Stimulated activated CD4-positive, alpha-beta T cell treated with anti-CD3 and anti-CD28 coated beads, Interleukin-1b, Interleukin-23, amount 100 ng/mL, for 1 hour (primary cell): ENCODE measurements at places on chromosomes 1 and 21.

DNA sequence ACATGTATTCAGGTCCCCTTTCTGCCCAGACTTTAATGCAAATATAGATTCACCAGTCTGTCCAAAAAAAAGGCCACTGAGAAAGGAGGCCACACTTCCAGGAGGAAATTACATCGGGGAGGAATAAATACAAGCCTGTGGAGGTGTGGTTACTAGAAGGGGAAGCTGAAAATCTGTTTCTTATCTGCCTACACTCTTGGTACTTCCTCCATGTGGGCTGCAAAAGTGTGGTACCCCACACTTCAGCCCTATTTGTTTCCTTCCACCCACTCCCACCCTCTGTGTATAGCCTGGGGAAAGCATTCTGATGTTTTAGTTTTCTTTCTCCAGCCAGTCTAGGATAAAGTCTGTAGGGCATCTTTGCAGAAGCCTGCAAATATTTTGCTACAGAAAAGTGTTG lies 38.4 kb downstream of the UTP25 start:
- no peak for DNase-seq

DNA sequence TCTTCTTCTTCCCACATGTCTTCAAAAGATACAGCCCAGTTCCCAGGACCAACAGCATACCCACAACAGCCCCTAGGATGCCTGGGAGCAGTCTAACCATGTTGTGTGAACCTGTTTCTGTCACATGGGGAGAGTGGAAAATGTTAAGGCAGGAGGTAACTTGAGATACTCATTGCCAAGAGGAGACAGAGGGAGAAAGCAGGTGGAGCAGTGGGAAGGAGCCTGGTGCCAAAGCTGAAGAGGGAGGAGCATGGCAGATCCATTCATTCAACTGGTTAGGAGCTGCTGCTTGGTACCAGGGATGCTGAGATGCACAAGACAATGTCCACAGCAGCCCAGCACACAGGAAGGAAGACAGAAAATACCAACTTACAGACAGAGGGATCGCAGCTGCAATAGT lies 149.8 kb upstream of the ETV3 start:
- no peak for DNase-seq

DNA sequence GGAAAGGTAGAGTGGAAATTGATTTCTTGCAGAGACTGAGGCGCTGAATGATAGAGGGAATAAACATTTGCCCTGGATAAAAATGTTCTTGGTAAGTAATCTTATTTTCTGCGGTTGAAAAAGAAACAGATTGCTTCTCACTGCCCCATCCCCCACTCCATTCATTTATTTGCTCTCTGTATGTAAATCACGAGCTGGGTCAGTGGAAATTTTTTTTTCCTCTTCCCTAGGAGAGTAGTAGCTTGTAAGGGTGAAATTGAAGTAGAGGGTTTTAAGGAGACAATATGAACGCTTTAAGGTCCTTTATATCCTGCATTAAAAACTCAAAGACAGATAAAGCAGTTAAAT lies 1.4 kb upstream of the BRINP3 start:
- no peak for DNase-seq

DNA sequence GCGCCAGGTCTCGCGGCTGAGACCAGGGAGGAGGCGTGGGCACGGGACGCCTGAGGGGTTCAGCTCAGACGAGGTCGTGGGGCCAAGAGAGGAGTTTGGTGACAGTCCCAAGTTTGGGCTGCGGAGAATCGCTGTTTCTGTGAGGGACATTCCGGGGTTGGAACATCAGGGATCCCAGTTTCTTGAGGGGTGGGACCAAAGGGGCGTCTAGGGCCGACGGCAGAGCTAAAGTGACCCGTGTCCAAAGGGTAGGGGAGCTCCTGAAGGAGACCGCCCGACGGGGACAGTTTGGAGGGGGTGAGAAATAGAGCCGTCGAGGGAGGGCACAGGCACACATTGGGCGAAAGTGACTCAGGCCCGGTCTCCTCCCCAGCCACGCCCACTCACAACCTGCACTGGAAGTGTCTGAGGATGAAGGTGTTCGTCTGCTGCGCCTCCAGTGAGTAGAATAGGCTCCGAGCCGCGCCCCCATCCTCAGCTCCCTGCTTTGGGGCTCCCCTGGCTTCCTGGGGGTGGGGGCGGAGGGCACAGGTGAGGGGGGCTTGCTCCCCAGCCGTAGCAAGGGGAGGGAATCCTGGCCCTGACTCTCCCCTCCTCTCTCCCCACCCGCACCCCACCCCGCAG lies 7.0 kb downstream of the EFNA3 start:
- DNase-seq = peak; percentile 42

DNA sequence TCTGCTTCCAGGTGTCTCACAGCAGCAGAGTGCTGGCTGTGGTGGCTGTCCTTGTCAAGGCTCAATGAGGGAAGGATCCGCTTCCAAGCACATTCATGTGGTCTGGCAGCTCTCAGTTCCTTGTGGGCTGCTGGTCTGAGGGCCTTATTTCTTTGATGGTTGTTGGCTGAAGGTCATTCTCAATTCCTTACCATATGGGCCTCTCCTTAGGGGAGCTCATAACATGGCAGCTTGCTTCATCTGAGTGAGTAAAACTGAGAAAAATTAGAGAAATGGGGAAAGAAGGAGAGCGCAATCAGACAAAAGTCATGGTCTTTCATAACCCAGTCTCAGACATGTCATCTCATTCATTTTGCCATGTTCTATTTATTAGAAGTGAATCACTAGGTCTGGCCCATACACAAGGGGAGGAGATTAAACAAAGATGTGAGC lies 81.7 kb upstream of the TSPAN2 start:
- DNase-seq = no peak

GRCh38 chr1:54028306-54029251 lies 10.6 kb upstream of the LDLRAD1 start:
- no peak for DNase-seq

GRCh38 chr1:94636624-94637023 lies 95.1 kb upstream of the F3 start:
- no peak for DNase-seq

DNA sequence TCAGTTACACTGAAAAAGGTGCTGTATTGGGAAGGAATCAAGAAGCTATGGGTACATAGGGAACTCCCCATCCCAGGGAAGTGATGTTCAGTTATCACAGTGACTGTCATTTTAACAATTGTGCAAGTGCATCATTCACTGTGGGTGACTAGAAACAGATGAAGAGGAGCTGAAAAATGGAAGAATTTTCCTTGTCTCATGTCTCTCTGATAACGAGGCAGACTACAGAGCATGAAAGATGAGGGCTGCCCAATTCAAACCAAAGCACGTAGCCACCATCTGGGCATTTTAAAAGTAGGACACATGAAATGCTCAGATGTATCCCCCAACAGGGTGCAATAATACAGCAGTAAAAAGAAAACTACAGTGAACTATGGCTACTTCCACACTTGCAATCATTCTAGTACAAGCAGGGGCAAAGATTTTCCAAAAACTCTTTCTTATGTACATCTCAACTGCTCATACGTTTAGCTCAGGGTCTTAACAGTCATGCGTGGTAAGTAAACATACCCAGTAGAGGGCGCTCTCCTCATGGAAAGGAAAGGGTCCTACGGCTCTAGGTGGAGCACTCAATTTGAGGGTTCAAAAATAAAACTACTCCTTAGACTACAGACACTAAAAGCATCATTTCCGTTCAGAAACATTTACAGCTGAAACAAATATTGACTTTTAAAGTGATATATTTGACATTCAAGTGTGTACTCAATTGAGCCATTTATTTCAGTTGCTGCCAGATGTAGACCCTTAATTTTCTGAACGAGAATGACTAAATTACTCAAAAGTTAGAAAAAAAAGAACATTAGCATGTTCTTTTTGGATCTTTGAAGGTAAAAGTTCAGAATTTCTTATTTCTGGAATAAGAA lies 143.2 kb downstream of the KCTD3 start:
- DNase-seq = no peak

GRCh38 chr1:112636056-112636455 lies 16.4 kb downstream of the CAPZA1 start:
- DNase-seq = no peak

- DNase-seq = no peak
These were observed 30.3 kb upstream of the POGK start for GRCh38 chr1:166808952-166809351.

DNA sequence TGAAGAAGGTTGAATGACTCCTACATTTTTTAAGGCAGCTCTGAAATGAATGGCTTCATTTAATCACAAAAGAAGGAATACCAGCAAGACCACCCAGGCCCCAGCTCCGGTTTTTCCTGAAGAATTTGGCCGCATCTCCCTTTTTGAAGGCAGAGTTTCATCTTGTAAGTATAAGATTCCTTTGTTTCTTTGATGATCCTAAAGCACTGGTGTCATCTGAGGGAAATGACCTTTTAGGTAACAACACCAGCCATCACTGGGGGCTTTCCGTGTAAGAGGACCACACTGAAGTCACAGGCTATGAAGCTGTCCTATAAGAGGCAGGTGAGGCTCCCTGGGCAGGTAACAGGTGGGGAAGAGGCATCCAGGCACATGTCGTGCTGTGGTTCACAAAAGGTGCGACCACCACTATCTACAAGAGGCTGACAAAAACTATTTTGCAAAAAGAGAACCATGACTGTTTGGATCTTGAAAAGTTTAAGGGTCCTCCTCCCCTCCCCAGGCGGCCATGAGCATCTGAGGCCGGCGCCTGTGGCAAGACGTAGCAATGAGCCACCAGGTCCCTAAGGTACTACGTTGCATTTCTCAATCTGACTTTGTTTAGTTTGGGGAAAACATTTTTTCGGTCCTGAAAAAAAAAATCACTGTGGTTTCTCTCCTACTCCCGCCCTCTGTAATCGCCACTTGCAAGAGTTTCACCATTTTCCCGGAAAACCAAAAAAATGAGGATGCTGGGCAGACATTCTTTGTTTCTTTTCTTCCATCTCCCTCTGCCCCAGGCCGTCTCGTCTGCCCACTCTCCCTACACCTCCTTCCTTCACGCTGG lies 46.3 kb upstream of the IRF2BP2 start:
- DNase-seq = no peak

DNA sequence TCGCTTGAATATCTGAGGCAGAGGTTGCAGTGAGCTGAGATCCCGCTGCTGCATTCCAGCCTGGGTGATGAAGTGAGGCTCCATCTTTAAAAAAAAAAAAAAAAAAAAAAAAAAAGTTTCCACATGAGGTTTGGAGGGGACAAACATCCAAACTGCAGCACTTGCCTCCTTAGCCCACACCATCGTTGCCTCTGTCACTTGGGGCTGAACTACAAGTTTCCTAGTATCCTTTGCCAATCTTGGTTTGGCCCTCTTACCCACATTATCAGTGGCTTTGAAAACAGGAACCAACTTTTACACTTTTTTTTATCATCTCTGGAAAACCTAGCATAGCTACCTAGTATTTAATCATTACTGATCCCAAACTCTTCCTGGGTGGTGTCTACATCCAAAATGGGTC lies 59.2 kb downstream of the CLSTN1 start:
- no peak for DNase-seq

GRCh38 chr21:46069719-46070279 lies 28.1 kb upstream of the COL6A2 start:
- DNase-seq = no peak

DNA sequence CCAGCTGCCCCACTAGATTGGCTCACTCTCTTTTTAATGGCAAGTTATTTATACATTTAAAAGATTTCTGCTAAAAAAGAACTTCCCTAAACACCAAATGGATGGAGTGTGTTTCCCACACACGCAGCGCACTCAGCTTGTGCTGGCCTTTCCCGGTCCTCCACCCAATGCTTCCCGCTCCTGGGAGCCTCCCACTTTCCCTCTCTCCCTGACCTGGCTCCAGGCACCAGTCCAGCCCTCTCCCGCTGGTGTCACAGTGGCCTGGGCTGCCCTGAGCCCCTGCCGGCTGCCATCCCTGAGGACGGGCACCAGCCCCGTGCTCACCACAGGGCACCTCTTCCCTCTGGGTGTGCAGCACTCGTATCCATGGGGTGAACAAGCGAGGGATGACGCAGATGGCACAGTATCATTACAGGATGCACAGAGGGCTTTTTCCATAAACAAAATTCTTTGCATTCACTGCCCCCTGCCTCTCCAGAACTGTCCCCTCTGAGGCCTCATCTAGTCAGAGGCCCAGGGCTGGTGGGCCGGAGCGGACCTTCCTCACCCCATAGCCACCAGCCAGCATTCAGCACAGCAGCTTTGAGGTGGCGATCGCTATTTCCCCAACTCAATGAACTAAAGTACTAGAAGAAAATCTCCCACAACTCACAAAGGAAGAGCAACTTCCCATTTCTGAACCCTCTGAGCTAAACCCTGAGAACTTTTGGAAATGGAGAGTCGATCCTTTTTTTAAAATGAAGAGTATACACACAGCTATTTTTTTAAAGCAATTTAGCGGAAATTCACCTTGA lies 68.5 kb downstream of the SLC37A1 start:
- no peak for DNase-seq

- peak; percentile 29 for DNase-seq
These were observed 32.1 kb downstream of the TGFB2 start for GRCh38 chr1:218377143-218377660.

- no peak for DNase-seq
These were observed 9.4 kb upstream of the SLC25A24 start for GRCh38 chr1:108209456-108210108.

GRCh38 chr1:93716941-93717368 lies 35.3 kb upstream of the BCAR3 start:
- DNase-seq = no peak

DNA sequence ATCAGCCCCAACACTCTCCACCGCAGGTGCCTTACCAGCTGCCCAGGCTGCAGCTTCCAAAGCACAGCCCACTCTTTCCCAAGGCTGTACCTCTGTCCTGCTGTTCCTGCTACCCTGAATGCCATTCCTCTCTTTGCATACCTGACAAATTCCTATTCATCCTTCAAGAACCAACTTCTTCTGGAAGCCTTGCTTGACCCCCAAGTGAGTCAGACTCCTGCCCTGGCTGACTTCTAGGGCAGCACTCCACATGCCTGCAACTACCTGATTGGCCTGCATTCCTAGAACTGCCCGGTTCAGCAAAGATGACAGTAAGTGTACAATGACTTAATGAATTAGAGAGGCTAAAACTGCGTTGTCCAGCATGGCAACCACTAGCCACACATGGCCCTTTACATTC lies 20.8 kb upstream of the PDZK1IP1 start:
- DNase-seq = no peak

GRCh38 chr21:40568807-40569206 lies 278.2 kb downstream of the DSCAM start:
- DNase-seq = no peak

GRCh38 chr1:157448636-157449035 lies 103.7 kb downstream of the FCRL5 start:
- DNase-seq = no peak

GRCh38 chr1:213676736-213677135 lies 311.0 kb upstream of the PROX1 start:
- no peak for DNase-seq
